ENCODE measurements at places on chromosomes 7 and 10. TPM values are rescaled to one million over a fixed set of nuclear protein-coding genes. Genes with fewer than 3 reads are reported as not detected.

PRPS1L1 gene
- polyA plus RNA-seq: not detected

GRCh38 chr7:159078193-159078910, 66.3 kb downstream of the VIPR2 start:
- DNase-seq: no peak
- peaks cover 3% of the 10 kb centered on the region for H3K4me1 ChIP-seq
- no peaks in the 10 kb centered on the region for H3K27me3 ChIP-seq
- H3K36me3 ChIP-seq: no peaks in the 10 kb centered on the region
- no peak overlapping the region for H3K4me3 ChIP-seq

DNA sequence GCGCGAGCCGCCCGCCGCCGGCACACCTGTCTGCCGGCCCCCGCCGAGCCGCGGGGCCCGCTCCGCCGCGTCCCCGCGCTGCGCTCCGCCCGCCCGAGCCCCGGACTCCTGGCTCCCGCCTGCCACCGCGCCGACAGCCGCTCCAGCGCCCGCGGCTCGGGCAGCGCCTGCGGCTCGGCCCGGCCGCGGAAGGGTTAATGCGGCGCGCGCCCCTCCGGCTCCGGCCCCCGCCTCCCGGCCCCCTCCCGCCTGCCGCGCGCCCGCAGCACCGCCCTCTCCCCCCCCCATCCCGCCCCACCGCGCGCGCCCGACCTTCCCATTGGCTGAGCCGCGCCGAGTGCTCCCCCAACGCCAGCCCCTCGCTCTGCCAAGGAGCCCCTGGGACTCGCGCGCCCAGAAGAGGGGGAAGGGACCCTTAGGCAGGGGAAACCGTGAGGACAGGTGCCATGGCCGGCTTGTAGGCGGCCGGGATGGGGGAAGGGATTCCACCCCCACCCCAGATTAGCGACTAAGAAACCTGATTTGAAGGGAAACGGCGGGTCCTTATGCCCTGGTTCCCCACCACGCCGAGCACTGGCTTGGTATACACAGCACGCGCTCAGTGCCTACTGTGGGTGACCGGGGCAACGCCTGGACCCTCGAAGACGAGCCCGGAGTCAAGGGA, at the start of gene KCNH2:
Gene KCNH2 (minus strand): TSS at position 196 of the 664 bp plus-strand sequence. CDS start 408 bp downstream, outside the sequence.
- H3K36me3 ChIP-seq: no peaks in the 10 kb centered on the region
- peaks cover 31% of the 10 kb centered on the region for H3K4me1 ChIP-seq
- DNase-seq: peak; percentile 73
- no peak within 1 kb of the TSS for H3K27ac ChIP-seq
- no peak within 1 kb of the TSS for H3K4me3 ChIP-seq

DNA sequence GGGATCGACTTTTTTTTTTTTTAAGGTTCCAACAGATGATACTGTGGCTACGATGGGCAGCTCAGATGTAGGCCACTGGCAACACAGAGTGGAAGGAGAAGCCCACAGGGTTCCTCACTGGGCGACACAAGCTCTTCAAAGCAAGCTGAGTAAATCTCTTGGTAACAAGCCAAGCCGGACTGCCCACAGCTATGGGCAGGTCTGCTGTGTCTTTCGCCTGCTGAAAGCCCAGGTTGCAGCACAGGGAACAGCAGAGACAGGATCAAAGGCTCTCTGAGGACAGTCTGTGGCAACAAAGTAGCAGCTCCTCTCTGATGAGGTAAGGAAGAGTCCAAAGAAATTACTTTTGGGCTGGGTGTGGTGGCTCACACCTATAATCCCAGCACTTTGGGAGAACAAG, 83.6 kb downstream of the KCNMA1 start:
- no peak overlapping the region for H3K4me3 ChIP-seq
- H3K36me3 ChIP-seq: no peaks in the 10 kb centered on the region
- no peak overlapping the region for H3K27ac ChIP-seq

DNA sequence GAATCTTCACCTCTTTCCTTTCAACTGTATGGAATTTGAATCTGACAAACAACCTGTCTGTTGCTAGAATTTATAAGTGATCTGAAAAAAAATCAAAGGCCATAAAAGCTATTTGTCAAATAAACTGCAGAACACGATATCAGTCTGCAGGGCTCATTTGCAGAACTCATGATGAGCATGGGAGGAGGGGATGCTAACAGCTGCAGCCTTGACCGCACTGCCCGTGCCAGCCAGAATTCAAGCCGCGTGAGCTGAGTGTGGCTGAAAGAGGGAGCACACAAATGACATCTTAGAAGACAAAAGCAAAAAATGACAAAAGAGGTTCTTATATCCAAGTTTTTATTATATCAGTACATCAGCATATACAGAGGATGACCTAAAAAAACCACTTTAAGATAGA, 15.7 kb downstream of the LRRTM3 start:
- H3K4me3 ChIP-seq: no peak overlapping the region
- peak; percentile 24 for DNase-seq
- H3K27me3 ChIP-seq: no peaks in the 10 kb centered on the region

DNA sequence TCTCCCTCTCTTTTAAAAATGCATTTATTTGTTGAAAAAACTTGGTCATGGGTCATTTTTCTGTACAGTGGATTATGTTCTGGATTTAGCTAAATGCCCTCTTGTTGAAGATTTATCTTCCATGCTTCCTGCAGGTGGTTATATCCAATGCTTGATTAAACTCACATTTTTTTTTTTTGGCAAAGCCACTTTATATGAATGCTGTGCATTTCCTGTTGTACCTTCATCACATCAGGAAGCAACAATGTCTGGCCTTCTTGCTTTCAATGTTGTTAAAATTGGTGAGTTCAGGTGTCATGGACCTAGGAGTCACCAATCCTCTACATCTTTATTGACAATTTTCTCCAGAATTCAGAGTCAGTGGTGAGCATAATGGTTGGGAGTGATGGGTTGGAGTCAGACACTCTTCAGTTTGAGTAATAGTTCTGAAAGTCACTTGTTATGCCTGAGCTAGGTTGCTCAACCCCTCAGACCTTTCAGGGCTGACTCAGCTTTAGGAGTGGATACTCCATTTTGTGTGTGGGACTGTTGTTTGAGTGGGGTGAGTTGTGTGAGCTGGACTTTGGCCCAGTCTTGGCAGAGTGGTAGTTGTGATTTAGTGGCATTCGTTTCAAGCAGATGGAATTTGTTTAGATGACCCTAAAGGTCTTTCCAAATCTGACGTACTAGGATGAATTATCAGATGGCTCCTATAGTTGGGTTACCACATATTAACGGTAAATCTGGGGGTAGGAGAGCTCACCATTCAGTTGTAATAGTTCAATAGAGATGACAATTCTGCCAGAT, 213.5 kb upstream of the ZNF32 start:
- DNase-seq: no peak
- H3K36me3 ChIP-seq: no peaks in the 10 kb centered on the region
- H3K27me3 ChIP-seq: no peaks in the 10 kb centered on the region
- H3K4me3 ChIP-seq: no peak overlapping the region
- H3K4me1 ChIP-seq: peaks cover 2% of the 10 kb centered on the region

PLEKHS1 gene
- polyA plus RNA-seq: 9.3 TPM

SND1 gene
- polyA plus RNA-seq: 94.5 TPM

- H3K36me3 ChIP-seq: no peaks in the 10 kb centered on the region
- no peak overlapping the region for H3K4me3 ChIP-seq
- no peak for DNase-seq
- H3K27me3 ChIP-seq: no peaks in the 10 kb centered on the region
These were observed 16.0 kb upstream of the GALNTL5 start for GRCh38 chr7:151940048-151940811.

CUZD1 gene
- polyA plus RNA-seq: 0.29 TPM

DNA sequence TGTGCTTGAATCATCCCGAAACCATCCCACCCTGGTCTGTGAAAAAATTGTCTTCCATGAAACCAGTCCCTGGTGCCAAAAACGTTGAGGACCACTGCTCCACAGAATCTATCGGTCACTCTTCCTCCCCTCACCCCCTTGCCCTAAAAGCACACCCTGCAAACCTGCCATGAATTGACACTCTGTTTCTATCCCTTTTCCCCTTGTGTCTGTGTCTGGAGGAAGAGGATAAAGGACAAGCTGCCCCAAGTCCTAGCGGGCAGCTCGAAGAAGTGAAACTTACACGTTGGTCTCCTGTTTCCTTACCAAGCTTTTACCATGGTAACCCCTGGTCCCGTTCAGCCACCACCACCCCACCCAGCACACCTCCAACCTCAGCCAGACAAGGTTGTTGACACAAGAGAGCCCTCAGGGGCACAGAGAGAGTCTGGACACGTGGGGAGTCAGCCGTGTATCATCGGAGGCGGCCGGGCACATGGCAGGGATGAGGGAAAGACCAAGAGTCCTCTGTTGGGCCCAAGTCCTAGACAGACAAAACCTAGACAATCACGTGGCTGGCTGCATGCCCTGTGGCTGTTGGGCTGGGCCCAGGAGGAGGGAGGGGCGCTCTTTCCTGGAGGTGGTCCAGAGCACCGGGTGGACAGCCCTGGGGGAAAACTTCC, 784 bp upstream of the SERPINE1 start:
- no peak overlapping the region for H3K4me3 ChIP-seq
- H3K4me1 ChIP-seq: peaks cover 9% of the 10 kb centered on the region
- H3K27me3 ChIP-seq: no peaks in the 10 kb centered on the region

APBB1IP gene
- polyA plus RNA-seq: 5.4 TPM

GRCh38 chr10:91883549-91884444, 25.5 kb downstream of the FGFBP3 start:
- peak; percentile 84 for DNase-seq
- no peak overlapping the region for H3K27ac ChIP-seq
- H3K36me3 ChIP-seq: no peaks in the 10 kb centered on the region
- H3K4me3 ChIP-seq: no peak overlapping the region

WDFY4 gene
- 15.1 TPM for polyA plus RNA-seq

EGFR gene
- polyA plus RNA-seq: 11.6 TPM

Data from lung (tissue), 17 donors.